ENCODE measurements at places on chromosomes 12 and 14.

GRCh38 chr12:130667421-130667960, 48.6 kb downstream of the RIMBP2 start:
- no peak for DNase-seq

DNA sequence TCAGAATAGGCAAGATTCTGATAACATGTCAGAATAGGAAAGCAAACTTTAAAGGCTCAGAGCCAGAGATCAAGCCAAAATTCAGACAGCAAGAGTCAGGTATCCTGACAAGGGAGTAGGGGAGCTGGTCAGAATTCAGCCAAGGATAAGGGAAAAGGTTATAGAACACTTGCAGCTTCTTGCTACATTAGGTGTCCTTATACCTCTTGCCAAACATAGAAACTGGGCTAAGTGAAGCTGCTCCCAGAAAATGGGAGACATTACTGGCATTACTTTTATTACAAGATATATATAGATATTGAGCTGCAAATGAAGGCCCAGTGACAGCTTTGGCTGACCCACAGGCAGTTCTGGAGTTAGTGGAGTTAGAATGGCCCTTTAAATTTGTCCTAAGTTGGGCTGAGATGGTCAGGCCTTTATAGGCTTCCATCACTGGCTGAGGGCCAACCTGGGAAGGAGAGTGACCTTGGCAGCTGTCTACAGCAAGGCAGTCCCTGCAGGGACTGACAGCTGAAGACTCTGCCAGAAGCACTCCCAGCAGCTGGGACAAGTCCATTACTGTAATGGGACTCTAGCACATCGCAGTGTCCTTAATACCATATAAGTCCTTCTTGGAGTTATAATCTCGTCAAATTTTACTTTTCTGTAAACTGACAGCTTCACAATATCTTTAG, 83.0 kb downstream of the LRRC9 start:
- DNase-seq = no peak

GRCh38 chr14:67950386-67950785, 130.8 kb downstream of the RAD51B start:
- no peak for DNase-seq

DNA sequence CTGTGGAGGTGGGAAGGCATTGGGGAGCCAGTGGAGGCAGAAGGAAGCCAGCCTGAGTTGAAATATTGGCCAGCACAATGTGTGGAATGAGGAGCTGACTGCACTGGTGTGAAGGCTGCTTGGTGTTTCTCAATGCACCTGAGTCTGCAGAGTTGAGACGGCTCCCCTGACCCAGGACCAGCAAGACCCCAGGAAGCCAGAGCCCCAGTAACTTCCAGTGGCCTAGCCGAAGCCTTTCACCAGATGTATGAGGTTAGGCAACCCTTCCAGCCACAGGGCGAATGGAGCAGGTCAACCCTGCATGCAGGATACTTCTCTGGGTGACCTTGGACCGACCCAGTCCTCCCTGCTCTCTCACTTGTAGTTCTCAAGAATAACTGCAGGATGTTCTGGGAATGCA, 12.9 kb upstream of the KRT73 start:
- no peak for DNase-seq

GRCh38 chr14:89649451-89650075, 232.5 kb upstream of the FOXN3 start:
- no peak for DNase-seq

DNA sequence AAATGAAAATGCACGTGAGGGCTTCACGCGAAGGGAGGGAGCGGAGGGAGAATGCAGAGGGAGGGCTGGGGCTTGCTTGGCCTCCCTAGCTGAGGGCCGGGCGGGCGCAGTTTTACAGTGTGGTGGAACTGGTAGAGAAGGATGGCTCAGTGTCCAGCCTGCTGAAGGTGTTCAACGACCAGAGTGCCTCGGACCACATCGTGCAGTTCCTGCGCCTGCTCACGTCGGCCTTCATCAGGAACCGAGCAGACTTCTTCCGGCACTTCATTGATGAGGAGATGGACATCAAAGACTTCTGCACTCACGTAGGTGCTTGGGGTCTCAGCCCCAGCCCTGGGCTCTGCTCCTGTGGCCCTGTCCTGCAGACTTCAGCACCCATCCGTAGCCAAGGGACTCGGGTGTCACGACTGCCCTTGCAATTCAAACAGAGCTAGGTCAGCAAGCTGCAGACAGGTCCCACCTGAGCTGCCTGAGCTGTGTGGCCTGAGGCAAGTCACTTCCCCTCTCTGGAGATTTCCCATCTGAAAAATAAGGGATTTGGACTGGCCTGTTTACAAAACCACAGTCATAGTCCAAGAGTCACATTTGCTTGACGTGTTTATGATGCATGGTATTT, 18.4 kb downstream of the OTUB2 start:
- DNase-seq = no peak
